ENCODE measurements at places on chromosomes 7 and 10.

DNA sequence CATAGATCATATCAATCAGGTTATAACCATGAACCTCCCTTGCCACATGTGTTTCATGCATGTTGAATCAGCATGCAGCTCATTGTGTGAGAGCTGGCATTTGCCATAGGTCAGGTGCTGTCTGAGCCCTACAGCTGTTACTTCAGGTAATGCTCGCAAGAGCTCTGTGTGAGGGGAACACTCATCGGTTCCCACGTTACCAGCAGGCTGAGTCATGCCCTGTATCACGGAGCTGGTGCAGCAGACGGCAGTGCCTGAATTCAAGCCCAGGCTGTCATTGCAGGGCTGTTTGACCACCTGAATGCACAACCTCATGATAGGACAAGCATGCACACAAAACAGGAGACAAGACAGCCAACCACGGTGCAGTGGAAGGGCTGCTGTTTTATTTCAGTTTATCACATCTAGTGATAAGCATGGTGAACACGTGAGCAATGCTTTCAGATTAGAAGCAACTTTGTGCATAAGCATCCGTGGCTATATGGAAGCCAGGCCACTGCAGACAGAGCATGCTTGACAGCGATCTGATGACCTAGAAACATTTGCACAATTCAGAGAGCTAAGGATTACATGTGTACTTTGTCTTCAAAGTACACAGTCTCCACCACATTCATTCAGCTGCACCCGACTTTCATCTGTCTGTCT, 56.4 kb upstream of the PFKP start:
- no peak for DNase-seq
- no peaks in the 10 kb centered on the region for H3K4me1 ChIP-seq
- H3K27ac ChIP-seq = no peak overlapping the region
- no peak overlapping the region for H3K4me3 ChIP-seq
- no peaks in the 10 kb centered on the region for H3K36me3 ChIP-seq

DNA sequence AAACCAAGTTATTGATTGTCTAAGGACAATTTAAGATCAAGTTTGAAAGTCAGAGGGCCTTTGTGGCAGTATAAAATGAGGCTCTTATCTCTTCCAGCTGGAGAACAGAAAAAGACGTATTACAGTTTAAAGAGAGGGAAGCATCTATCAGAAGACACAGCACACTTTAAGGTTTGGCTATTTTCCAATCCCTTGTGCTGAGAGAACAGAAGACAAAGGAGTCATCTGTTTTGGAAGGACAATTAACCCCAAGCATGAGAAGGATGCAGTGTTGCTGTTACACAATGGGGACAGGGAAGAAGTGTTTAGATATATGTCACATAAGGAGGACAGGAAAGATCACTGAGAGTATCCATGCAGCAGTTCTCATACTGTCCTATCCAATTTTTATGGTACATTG, 1224.2 kb upstream of the SORCS1 start:
- H3K27ac ChIP-seq = no peak overlapping the region
- no peaks in the 10 kb centered on the region for H3K36me3 ChIP-seq
- no peak overlapping the region for H3K4me3 ChIP-seq

DNA sequence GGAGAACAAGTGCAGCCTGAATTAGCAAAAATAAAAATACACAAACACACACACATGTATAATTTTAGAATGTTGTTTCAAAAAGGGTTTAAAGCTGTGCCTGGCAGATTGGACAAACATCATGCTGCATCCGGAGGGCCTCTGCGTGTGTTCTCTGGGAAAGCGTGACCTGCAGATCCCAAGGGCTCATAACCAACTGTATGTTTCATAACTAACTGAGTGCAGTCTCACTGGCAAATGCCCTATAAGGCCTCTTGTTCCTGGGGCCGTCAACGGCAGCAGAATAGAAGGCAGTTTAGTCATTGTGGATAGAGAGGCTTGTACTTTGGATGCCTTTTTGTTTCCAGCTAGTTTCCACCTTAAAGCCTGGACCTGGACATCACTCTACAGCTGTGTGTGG, 243.8 kb upstream of the KIAA1217 start:
- no peaks in the 10 kb centered on the region for H3K27me3 ChIP-seq
- no peak overlapping the region for H3K27ac ChIP-seq
- H3K4me3 ChIP-seq = no peak overlapping the region
- H3K4me1 ChIP-seq = no peaks in the 10 kb centered on the region
- DNase-seq = no peak

DNA sequence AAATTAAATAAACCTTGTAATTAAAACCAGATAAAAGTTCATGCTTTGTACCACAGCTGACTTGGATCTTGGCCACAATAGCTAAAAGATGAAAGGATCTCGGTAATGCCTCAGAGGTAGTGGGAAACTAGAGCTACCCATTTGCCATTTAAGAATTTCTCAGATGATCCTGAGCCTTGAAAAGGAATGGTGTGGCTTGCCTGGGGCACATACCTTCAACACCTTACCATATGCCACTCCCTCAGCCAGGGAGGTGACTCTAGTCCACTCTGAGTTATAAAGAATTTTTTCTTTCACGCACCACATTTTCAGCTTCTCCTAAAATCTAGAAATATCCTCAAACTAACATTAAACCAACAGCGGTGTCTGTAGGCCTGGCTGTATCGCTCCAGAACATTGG, 516.3 kb upstream of the TEX47 start:
- H3K36me3 ChIP-seq = no peaks in the 10 kb centered on the region
- no peak overlapping the region for H3K27ac ChIP-seq
- no peaks in the 10 kb centered on the region for H3K4me1 ChIP-seq

- H3K4me3 ChIP-seq = no peak overlapping the region
- no peak for DNase-seq
- H3K4me1 ChIP-seq = no peaks in the 10 kb centered on the region
- H3K27me3 ChIP-seq = no peaks in the 10 kb centered on the region
Measured at GRCh38 chr7:7317850-7318249, 135.5 kb downstream of the C1GALT1 start.

- peaks cover 6% of the 10 kb centered on the region for H3K27me3 ChIP-seq
- no peaks in the 10 kb centered on the region for H3K4me1 ChIP-seq
- no peaks in the 10 kb centered on the region for H3K36me3 ChIP-seq
- H3K27ac ChIP-seq = no peak overlapping the region
- no peak for DNase-seq
- no peak overlapping the region for H3K4me3 ChIP-seq
Measured at GRCh38 chr10:76868098-76868977, 769.3 kb downstream of the KCNMA1 start.

- no peak for DNase-seq
- H3K4me3 ChIP-seq = no peak overlapping the region
- peaks cover under 1% of the 10 kb centered on the region for H3K27me3 ChIP-seq
- no peaks in the 10 kb centered on the region for H3K36me3 ChIP-seq
- no peak overlapping the region for H3K27ac ChIP-seq
Measured at GRCh38 chr7:155843426-155844018, 31.3 kb upstream of the SHH start.

GRCh38 chr7:152673897-152674296, 2.0 kb downstream of the XRCC2 start:
- peaks cover 32% of the 10 kb centered on the region for H3K36me3 ChIP-seq
- no peak for DNase-seq
- H3K4me3 ChIP-seq = peak overlapping the region; percentile 14

DNA sequence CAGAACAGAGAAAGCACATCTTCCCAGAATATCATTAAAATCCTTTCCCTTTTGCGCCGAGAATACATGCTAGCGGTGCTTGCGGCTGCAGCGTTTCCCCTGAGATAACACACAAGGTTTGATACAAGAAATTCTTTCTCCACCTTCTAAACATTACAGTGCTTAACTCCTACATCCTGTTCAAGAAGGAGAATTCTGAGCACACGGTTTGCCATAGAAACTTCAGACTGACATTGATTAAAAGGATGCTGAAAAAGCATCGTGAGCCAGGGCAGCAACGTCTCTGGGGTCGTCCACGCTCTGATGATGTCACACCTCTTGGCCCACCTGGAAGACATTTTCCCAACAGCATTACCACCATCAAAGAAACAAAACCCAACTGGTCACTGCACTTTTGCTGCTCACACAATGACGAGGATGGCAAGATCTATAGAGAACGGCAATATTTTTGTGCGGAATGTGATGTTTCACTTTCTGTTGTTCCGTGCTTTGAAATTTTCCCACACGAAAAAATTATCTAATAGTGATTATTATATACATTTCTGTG, 27.0 kb upstream of the PRSS1 start:
- H3K4me1 ChIP-seq = peaks cover 5% of the 10 kb centered on the region
- no peak for DNase-seq
- H3K36me3 ChIP-seq = no peaks in the 10 kb centered on the region
- peak overlapping the region; percentile 78 for H3K4me3 ChIP-seq
- peak overlapping the region; percentile 65 for H3K27ac ChIP-seq

- no peaks in the 10 kb centered on the region for H3K36me3 ChIP-seq
- DNase-seq = no peak
- no peak overlapping the region for H3K27ac ChIP-seq
- no peak overlapping the region for H3K4me3 ChIP-seq
- H3K27me3 ChIP-seq = peaks cover 13% of the 10 kb centered on the region
Measured at GRCh38 chr10:10462151-10462941, 555.3 kb upstream of the CELF2 start.

DNA sequence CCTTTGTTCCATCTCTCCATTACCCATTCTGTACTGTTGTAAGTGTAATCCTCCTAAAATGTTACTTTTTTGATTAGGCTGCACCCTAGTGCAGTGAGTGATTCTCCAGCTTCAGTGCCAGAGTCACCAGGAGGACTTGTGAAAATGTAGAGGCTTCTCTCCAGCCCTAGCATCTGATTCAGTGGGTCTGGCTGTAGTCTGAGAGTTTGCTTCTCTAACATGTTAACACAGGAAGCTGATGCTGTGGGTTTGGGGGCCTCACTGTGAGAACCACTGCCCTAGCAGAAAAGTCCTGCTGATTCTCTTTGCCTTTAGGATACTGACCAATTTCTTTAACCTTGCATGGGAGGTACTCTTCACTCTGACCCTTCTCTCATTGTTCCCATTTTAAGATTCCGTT, 24.4 kb downstream of the CSGALNACT2 start:
- DNase-seq = no peak
- peaks cover 32% of the 10 kb centered on the region for H3K36me3 ChIP-seq
- H3K27ac ChIP-seq = no peak overlapping the region
- no peaks in the 10 kb centered on the region for H3K27me3 ChIP-seq
- no peak overlapping the region for H3K4me3 ChIP-seq
- H3K4me1 ChIP-seq = peaks cover 41% of the 10 kb centered on the region

GRCh38 chr7:131692131-131692960, 135.9 kb upstream of the PODXL start:
- H3K27ac ChIP-seq = no peak overlapping the region
- no peaks in the 10 kb centered on the region for H3K36me3 ChIP-seq
- DNase-seq = peak; percentile 57
- peaks cover 7% of the 10 kb centered on the region for H3K4me1 ChIP-seq

- peaks cover 12% of the 10 kb centered on the region for H3K36me3 ChIP-seq
- H3K27ac ChIP-seq = peak overlapping the region; percentile 99
- H3K27me3 ChIP-seq = no peaks in the 10 kb centered on the region
- no peak overlapping the region for H3K4me3 ChIP-seq
Measured at GRCh38 chr10:11165591-11166543, 148.2 kb downstream of the CELF2 start.

DNA sequence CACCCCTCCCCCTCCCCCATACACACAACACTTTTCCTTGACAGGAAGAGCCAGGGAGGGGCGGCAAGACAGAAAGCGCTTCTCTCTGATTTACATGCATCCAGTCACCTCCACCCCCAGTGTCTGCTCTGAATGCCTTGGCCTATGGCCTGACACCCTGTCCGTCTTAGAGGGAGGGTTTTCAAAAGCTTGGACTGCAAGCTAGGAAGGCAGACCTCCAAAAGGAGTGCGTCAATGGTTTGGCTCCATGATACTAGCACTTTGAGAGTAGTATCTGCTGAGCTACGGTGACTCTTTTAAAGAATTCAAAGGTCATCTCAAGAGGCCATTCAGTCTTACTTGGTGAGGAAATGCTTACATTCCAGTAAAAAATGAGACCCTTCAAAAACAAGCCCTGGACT, 20.3 kb upstream of the PAX2 start:
- H3K4me3 ChIP-seq = no peak overlapping the region
- no peak for DNase-seq

DNA sequence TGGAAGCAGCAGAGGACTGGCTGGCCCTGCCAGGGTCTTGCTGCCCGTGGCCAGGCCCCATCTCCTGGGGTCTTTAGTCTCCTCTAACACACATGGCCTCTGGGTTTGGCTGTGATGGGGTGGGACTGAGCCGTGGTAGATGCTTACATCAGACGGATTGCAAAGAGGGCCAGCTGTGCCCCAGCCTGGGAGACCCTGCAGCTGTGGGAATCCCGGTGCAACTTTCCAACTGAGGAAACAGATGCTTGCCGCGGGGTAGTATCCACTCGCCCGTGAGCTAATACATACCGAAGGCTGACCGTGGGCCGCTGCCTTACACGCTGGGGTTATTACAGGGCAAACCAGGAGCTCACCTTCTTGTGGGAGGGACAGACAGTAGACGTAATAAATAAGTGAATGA, 24.1 kb upstream of the SH2B2 start:
- H3K36me3 ChIP-seq = no peaks in the 10 kb centered on the region
- H3K4me1 ChIP-seq = no peaks in the 10 kb centered on the region
- DNase-seq = no peak
- no peaks in the 10 kb centered on the region for H3K27me3 ChIP-seq

DNA sequence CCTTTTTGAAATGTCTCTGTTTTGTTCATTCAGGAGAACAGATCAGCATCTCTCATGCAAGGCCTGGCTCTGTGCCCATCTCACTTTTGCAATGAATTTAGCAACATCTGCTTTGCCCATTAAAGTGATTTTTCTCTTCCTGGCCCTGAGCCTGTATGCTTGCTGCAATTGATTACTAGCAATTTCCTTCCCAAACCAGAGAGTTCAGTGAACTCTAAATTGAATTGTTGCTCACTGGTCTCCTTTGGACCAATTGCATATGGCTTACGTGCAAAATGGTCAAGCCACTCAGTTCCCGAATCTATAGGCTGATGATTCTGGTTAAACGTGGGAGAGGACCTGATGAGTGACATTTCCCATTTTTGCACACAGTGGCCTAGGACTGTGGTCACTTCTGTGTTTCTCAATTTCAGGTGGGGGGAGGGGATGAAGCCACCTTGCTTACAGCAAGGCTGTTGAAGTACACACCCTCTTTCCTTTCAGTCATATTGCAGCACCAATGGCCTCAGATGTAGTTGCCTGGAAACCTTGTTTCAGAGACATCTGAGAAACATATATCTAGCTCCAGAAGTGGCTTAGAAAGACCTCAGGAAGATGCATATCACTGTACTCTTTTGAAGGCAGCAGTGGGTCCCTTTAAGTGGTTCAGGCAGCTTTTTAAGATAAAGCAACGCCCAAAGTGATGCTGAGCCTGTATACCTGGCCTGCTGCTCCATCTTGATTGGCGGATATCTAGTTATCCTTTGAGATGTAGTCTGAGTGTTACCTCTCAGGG, 201.4 kb downstream of the PTEN start:
- no peak overlapping the region for H3K4me3 ChIP-seq
- H3K27me3 ChIP-seq = no peaks in the 10 kb centered on the region
- no peak for DNase-seq
- H3K4me1 ChIP-seq = peaks cover 71% of the 10 kb centered on the region

- no peaks in the 10 kb centered on the region for H3K36me3 ChIP-seq
- no peaks in the 10 kb centered on the region for H3K4me1 ChIP-seq
- DNase-seq = no peak
- H3K27me3 ChIP-seq = no peaks in the 10 kb centered on the region
- H3K4me3 ChIP-seq = no peak overlapping the region
Measured at GRCh38 chr7:16295558-16295957, 125.8 kb downstream of the CRPPA start.

- H3K4me1 ChIP-seq = no peaks in the 10 kb centered on the region
- no peak overlapping the region for H3K4me3 ChIP-seq
- DNase-seq = no peak
Measured at GRCh38 chr10:103645141-103646054, 151.9 kb downstream of the NEURL1 start.

GRCh38 chr7:31688996-31689395, 2.0 kb downstream of the PPP1R17 start:
- no peaks in the 10 kb centered on the region for H3K27me3 ChIP-seq
- H3K4me3 ChIP-seq = no peak overlapping the region
- H3K27ac ChIP-seq = no peak overlapping the region
- no peaks in the 10 kb centered on the region for H3K36me3 ChIP-seq
- no peak for DNase-seq

Measured in activated naive CD8-positive, alpha-beta T cell treated with anti-CD3 and anti-CD28 coated beads for 36 hours (primary cell).